ENCODE measurements at places on chromosomes 4 and X.

DNA sequence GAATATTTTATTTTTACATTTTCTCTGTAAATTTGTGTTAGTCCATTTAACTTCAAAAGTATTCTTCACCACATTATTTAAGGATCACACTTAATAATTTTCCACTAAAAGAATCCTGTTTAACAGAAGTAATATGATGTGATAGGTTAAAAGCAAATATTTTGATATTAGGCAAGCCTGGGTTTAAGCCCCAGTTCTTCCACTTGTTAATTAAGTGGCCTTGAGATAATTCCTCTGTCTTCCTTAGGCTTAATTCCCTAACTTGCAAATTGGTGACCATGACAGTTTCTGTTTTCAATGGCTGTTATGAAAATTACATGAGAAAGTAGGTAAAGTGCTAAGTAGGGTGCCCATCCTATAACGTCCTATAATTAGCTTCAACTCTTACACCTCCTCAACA, 129.9 kb upstream of the ATOH1 start:
- DNase-seq: no peak

GRCh38 chr4:52919461-52919860, 57.3 kb downstream of the RASL11B start:
- DNase-seq: no peak

- DNase-seq: no peak
Observed at GRCh38 chr4:109232681-109233080, 69.8 kb downstream of the COL25A1 start.

GRCh38 chr4:26459054-26459755, 31.1 kb downstream of the CCKAR start:
- peak; percentile 65 for DNase-seq

GRCh38 chr4:128287141-128287870, at the start of gene PGRMC2:
Gene PGRMC2 (minus strand): TSS chr4:128287813. CDS start chr4:128287790, 23 bp downstream.
- no peak for DNase-seq

GRCh38 chr4:62269918-62270317, 1069.8 kb downstream of the ADGRL3 start:
- no peak for DNase-seq

- peak; percentile 66 for DNase-seq
Observed at GRCh38 chrX:37846141-37846540, 1.2 kb downstream of the DYNLT3 start.

GRCh38 chrX:34849371-34849770, 93.2 kb upstream of the FAM47B start:
- DNase-seq: no peak

DNA sequence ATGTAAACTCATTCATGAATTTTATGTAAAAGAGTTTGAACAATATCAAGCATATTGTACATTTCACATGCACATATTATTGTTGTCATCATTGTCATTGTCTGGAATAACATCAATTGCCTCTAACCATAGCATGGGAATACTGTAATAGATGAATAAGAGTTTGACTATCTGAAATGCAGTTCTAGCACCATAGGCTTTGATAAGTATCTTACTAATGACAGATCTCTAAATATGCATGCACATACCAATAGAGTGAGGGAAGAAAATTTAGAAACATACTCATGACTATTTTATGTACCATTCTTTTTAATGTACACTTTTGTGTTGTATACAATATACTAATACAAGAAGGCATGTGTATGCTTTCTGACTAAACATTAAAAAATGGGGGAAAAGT, 161.6 kb upstream of the SPRY1 start:
- no peak for DNase-seq

DNA sequence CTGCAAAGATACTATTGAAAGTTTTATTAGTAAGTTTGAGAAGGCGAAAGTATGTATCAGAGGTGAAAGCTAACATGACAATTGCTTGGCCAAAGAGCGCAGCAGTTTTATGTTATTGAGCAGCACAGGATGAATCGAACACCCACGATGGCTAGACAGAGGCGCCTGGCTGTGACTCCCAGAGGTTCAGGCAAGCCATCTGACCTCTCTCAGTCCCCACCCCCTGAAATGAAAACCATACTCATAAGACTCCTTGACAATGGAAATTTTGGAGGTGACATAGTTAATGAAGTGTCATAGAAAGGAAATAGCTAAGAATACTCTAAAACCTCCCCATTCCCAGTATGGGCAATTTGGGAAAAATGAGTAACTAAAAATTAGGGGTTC, 70.6 kb downstream of the MGST2 start:
- no peak for DNase-seq

GRCh38 chr4:83535520-83536361, at the start of gene GPAT3:
Gene GPAT3 (plus strand): TSS chr4:83536108. CDS start chr4:83536623, 515 bp downstream.
- DNase-seq: peak; percentile 89

GRCh38 chr4:85474356-85474755, 594 bp upstream of the ARHGAP24 start:
- DNase-seq: no peak

- no peak for DNase-seq
Observed at GRCh38 chr4:102094481-102094880, 250.8 kb downstream of the SLC39A8 start.

- peak; percentile 81 for DNase-seq
Observed at GRCh38 chrX:136780763-136781162, at the start of gene ARHGEF6. Gene ARHGEF6 (minus strand): TSS chrX:136780932. CDS start chrX:136780882, 50 bp downstream.

- DNase-seq: no peak
Observed at GRCh38 chr4:88217169-88217568, 58.7 kb upstream of the ABCG2 start.

GRCh38 chr4:140260227-140260626, 106.2 kb upstream of the MAML3 start:
- DNase-seq: no peak

GRCh38 chrX:136879001-136879687, 1.4 kb downstream of the RBMX start:
- peak; percentile 55 for DNase-seq

GRCh38 chr4:102503301-102503746, 2.2 kb downstream of the NFKB1 start:
- no peak for DNase-seq

DNA sequence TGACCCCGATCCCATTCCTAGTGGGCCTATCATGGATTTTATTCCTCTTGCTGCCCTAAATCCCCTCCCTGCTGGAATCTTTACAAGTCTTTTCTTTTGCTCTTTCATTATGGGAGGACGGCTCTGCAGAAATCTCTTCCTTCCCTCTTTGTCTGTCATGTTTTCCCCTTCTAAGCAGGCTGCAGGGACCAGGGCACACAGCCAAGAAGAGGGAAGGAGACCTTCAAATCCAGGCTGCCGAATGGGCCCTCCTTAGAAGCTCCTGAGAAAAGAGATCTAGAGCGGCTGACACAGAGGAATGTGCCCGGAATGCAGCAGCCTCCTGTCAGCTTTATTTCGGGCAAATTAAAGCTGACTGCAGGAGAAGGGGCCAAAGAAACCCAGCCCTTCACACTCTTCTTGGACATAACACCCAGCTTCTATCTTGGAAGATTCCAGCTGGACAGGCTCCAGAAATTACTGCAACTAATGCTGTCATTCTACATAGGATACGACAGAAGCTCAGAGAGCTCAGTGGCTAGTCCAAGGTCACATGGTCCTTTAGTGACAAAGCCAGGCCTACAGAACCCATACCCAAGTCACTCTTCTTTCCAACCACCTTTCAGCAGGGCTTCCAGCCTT, 187.8 kb upstream of the NHS start:
- DNase-seq: no peak

GRCh38 chr4:61864286-61864685, 664.2 kb downstream of the ADGRL3 start:
- DNase-seq: no peak

DNA sequence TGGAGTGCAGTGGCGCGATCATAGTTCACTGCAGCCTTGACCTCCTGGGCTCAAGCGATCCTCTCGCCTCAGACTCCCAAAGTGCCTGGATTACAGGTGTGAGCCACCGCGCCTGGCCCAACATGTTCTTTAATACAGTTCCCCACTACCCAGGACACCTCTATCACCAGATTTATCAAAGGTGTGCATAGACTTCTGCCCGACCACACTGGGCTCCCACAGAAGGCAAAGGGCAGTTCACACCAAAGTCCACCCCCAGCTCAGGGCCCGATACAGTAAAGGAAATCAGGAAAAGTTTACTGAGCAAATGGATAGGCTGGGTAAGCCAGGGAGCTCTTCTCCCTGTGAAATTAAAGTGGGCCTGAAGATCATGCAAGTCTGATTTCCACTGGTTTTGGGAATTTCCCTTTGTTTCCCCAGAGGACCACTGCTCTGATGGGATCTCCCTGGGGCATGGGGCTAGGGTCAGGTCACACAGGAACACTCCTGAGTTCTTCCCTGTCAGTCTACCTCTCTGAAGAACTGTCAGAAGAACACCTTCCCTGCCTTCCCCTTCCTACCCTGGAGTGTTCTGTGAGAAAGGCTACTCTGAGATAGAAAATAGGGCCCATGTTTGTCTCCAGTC, 17.7 kb upstream of the PIM2 start:
- DNase-seq: no peak

DNA sequence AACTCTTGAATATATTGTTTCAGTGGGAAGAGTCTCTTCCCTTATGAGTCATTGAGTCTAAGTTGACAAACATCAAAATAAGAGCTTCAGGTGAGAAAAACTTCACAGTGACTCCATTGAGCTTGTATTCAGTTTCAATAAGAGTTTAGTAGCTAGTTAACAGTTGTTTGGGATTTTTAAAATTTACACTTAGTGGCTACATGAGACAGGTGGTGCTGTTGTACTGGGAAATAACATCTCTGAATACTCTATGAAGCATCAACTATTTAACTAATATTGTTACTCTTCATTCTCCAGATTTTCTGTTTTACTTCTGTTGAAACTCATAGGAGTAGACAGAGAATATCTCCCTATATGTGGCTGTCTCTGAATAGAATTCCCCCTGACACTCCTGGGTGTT, 1609.1 kb downstream of the C4orf33 start:
- no peak for DNase-seq

DNA sequence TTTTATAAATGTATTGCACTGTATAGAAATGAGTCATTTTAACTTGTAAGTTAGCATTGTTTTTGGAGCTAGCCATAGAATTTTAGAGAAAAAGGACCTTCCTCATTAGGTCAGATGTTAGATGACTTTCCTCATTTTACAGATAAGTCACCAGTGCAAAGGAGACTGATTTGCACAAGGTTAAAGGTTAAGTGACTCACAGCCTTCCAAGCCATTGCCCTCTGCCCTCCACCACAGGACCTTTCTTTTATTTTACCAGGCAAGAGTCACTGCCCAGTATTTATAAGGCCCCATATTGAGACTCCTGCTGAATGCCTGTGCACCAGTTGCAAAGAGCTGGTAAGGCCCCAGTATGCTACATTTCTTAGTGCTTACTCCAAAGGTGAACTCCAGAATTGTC, 4.2 kb upstream of the ABCG2 start:
- no peak for DNase-seq

- no peak for DNase-seq
Observed at GRCh38 chr4:123315617-123316016, 81.0 kb upstream of the SPRY1 start.

DNA sequence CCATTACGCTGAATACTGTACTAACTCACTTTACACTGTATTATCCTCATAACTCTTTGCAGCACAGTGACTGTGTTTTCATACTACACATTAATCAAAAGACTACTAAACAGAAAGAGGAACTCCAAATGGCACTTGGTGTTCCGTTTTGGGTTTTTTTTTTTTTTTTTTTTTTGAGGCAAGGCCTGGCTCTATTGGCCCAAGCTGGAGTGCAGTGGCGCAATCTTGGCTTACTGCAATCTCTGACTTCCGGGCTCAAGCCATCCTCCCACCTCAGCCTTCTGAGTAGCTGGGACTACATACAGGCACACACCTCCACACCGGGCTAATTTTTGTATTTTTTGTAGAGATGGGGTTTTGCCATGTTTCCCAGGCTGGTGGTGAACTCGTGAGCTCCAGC, 10.7 kb downstream of the KLHL8 start:
- peak; percentile 72 for DNase-seq

DNA sequence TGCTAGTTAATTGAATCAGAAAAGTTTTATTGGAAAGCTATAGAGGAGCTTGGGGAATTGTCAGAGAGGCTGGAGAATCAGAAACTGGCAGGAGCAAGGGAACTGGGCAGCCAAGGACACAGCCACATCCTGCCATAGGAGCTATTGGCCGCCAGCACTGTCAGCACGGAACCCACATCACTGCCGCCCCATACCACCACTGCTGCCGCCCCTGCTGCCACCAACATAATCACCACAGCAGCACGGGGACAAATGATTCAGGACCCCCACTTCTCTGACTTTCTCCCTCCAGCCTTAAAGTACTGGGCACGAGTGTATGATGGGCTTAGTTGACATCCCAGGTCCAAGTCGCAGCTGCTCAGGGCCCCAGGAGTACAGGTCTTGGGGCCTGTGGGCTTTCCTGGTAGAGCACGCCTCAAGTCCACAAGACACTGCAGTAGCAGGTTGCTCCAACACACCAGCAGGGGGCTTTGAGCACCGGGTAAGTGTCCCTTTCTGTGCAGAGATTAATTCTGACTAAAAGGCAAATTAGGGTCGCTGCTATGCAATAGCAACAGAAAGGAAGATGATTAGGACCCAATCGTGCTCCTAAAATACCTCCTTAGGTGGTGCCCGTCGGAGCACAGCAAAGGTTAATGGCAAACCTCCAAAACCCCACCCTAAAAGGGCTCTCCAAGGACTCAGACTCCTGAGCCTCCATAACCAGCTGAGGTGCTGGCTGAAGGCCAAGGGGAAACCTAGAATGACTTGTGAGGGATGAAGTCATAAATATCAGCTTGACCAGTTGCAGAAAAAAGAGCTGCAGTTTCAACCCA, 6.9 kb downstream of the PJA1 start:
- peak; percentile 65 for DNase-seq

- DNase-seq: no peak
Observed at GRCh38 chr4:76441881-76442280, 6.9 kb downstream of the SHROOM3 start.

DNA sequence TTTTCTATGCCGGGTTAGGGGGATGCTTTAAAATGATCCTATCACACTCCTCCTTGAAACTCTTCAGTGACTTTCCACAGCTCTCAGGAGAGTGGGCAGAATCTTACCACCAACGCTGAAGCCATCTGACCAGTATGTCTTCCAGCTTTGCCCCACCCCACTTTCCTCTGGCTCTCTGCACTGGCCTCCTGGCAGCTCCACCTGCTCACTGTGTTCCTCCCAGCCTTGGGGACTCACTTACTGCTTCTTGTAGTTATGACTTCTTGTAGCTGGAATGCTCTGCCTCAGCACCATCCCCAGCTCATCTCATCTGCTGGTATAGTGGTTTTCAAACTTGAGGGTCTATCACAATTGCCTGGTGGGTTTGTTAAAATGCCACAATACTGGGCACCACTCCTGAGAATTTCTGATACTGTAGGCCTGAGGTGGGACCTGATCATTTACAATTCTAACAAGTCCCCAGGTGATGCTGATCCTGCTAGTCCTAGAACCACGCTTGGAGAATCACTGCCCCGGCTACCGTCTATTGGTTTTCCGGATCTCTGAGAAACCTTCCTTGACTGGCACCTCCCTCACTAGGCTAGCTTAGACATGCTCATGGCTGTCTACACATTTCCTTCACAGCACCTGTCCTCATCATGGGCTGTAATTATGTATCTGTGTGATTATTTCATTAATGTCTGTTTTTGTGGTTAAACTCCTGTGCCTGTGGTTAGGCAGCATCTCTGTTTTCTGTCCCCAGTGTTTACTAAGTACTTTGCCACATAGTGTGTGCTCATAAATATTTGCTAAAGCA, 152.2 kb downstream of the MGST2 start:
- no peak for DNase-seq

- DNase-seq: no peak
Observed at GRCh38 chr4:181308476-181309312, 934.5 kb upstream of the TENM3 start.

- no peak for DNase-seq
Observed at GRCh38 chr4:73978886-73979285, 2.9 kb downstream of the PF4 start.

All from activated CD4-positive, alpha-beta T cell treated with anti-CD3 and anti-CD28 coated beads, Interleukin-2, amount 10 ng/mL, durations not matched to agents 24 days and 14 days (primary cell).